ENCODE measurements at places on chromosomes 1 and 21. TPM values are rescaled to one million over a fixed set of nuclear protein-coding genes. Genes with fewer than 3 reads are reported as not detected.

ACKR1 gene
- 0.98 TPM for total RNA-seq

OXCT2 gene
- 0.77 TPM for total RNA-seq

TGFB2 gene
- total RNA-seq, result 11.4 TPM

TMEM222 gene
- total RNA-seq, result 46.7 TPM
